ENCODE measurements at places on chromosomes 5 and 9. TPM values are rescaled to one million over a fixed set of nuclear protein-coding genes. Genes with fewer than 3 reads are reported as not detected.

PCDHAC1 gene
- under 0.01 TPM for total RNA-seq

ANKH gene
- total RNA-seq = 19.8 TPM

ALDH1A1 gene
- total RNA-seq = 10.1 TPM

MRNIP gene
- 28.9 TPM for total RNA-seq

TAF11L5 gene
- total RNA-seq = not detected

NPDC1 gene
- 13.1 TPM for total RNA-seq

SNAPC4 gene
- 4.6 TPM for total RNA-seq

POU5F2 gene
- 0.43 TPM for total RNA-seq

ZNF300 gene
- total RNA-seq = 9.0 TPM

DMRT3 gene
- not detected for total RNA-seq

FGF10 gene
- total RNA-seq = 0.79 TPM

EDIL3 gene
- total RNA-seq = 44.8 TPM

OMD gene
- 0.95 TPM for total RNA-seq

SPARC gene
- total RNA-seq = 832 TPM

IL3 gene
- not detected for total RNA-seq
